Fibroblast of skin of right biceps (primary cell): ENCODE measurements at places on chromosomes 4 and X.
A peak's percentile ranks its signal among the peaks of the same experiment; 100 is the strongest.

DNA sequence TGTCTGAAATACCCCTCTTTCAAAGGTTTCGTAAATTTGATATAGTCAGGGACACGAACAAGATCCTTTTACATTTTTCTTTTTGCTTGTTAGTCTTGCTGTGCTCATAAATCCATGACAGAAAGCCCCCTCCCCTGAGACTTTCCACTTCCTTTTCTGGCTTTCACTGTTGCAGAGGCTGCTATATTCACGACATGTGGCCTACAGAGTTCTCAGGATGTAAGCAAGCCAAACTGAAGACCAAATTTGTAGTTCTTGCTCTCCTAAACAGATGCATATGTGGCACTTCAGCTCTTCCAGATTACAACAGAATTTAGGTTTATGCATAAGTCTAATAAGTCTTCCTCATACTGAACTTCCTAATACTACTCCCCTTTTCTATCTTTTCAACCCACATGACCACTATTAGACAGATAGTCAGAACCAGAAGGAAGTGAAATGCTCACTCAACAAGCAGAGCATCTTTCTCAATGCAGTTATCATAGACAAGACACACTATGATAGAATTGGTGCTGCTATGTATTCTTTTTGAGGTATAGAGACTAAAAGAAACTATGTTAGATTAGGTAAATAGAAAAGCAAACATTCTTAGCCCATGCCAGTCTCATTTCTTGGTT is 15.0 kb downstream of the BTK start:
- no peak for DNase-seq

DNA sequence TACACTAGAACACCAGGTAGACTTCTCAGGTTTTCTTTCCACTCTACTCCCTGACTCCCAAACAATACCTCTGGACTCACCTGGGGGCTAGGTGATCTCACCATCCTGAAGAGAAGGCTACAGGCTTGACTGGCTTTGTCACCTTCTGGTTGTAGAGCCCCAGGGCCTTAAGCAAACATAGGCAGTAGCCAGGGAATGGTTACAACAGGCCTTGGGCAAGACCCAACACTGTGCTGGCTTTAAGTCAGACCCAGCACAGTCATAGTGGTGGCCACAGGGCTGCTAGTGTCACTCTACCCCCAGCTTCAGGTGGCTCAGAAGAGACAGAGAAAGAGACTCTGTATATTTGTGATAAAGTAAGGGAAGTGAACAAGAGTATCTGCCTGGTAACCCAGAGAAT is 118.1 kb upstream of the EMCN start:
- no peak for DNase-seq

DNA sequence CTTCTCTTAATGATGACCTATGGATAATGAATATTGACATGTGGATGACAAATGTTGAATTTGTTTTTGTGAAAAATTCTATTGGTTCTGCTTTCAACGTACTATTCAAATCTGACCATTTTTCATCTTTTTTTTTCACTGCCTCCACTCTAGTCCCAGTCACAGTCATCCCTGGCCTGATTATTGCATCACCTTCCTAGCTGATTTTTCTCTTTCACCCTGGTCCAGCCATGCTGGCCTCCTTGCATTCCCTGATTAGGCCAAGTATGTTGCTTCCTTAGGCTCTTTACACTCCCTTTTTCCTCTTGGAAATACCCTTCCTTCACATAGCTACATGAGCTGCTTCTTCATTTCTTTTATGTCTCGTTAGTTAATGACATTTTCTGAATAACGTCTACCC is 58.1 kb upstream of the MAP9 start:
- no peak for DNase-seq

DNA sequence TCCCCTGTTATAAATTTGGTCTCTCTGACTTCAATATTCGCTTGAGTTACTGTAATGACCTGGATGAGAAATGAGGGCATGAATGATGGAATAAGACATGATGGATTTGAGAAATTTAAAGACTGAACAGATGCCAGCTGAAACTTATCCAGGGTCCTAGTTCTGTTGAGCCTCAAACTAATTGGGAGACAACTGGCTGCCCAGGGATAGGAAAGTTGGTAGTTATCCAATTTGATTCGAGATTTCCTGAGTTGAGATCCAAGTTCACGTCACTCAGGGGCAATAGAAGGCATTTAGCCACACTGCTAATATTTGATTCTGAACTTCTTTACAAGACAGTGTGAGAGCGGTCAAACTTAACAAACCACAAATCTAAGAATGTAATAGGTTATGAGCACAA is 159.0 kb upstream of the CXCL13 start:
- DNase-seq: no peak

- no peak for DNase-seq
Measured at GRCh38 chrX:107625739-107626138, 2.6 kb upstream of the PRPS1 start.

- peak; percentile 23 for DNase-seq
Measured at GRCh38 chrX:107715331-107716117, 60.1 kb downstream of the TSC22D3 start.

DNA sequence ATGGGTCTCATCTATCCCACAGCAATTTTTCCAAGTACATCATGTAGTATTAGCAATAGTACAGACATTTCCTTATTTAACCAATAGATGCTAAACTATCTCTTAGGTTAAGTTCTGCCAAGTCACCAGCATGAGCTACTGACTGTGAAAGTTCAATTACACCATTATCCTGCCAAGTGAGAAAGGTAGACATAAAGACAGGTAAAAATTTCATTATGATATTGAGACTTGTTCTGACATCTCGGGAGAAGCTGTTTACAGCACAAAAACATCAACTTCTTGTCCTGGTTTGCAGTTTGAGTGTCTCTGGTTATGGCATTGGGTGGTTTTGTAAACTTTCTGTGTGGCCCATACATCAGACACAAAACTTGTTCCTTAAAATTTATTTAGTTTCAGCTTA is 622.4 kb upstream of the PCDH10 start:
- DNase-seq: no peak

- peak; percentile 20 for DNase-seq
Measured at GRCh38 chrX:30822764-30823163, 66.3 kb downstream of the TAB3 start.

- no peak for DNase-seq
Measured at GRCh38 chr4:121801715-121802075, 572 bp downstream of the EXOSC9 start.

DNA sequence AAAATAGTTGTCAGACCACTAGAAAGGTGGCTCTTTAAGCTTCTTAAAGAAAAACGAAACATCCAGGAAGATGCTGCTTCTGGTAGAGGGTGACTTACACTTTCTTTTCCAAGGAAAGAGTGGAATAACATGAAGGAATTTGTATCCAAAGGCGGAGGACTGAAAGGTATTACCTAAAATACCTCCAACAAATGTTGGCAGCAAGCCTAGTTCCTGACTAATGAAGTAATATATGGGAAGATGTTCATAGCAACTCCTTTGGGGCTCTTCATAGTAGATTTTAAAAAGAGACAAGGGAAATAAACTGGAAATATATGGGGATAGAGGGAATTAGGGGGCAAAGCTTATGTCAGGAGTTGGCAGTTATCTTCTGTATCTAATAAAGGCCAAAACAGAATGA is 116.2 kb downstream of the AASDH start:
- peak; percentile 31 for DNase-seq

GRCh38 chr4:183344523-183345255 is 22.5 kb upstream of the CLDN24 start:
- DNase-seq: no peak

DNA sequence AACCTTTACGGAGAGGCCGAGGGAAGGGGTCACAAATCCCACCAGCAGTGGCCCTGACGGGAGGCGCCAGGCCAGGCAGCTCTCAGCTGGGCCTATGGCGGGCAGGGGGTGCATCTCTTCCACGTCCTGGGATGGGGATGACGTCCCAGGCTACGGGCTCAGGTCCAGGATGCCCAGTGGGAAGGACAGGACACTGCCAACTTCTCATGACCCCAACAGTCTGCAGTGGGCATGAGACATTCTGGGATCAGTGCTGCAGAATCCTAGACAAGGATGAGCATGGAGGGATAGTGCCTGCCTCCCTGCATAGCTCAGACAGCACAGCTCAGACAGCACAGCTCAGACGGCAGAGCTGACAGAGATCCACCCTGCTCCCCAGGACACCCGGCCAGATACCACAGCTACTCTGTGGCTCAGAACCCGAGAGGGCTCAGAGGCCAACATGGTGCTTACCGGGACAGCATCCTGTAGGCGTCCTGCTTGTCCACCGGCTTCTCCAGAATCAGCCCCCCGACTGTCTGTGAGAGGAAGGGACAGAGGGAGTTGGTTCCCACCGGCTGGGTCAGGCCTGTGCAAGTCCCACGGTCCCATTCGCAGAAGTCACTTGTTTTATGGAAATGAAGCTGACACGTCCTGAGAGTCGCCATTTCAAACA is 17.3 kb downstream of the ASMTL start:
- DNase-seq: no peak

DNA sequence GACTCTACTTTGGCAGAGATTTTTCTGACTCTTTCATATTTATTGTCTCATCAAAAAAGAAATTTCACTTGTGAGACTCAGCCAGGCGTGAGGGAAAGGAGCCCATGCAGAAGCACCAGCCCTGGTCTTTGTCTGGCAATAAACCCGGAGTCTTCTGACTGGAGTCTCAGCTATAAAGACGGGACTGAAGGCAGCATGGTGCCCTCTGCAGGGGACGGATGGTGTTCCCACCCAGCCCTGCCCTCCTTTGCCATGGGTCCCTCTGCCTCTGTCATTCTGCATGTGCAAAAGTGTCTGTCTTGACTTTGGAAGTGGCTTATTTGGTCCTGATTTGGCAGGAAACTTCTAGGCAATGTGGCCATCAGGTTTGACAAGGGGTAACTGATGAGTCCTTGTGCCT is 14.2 kb downstream of the ZNF185 start:
- no peak for DNase-seq

DNA sequence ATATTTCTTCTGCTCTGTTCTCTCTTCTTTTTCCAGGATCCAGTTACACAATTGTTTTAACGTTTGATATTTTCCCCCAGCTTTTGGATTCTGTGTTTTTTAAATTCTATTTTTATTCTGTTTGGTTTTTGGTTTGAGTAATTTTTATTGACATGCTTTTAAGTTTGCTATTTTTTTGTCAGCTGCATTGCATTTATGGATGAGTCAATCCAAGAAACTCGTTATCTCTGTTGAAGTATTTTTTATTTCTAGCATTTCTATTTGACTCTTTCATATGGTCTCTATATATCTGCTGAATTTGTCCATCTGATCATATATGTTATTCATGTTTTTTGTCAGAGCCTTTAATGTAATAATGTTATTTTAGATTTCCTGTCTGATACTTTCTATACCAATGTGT is 65.6 kb downstream of the DDIT4L start:
- DNase-seq: no peak

DNA sequence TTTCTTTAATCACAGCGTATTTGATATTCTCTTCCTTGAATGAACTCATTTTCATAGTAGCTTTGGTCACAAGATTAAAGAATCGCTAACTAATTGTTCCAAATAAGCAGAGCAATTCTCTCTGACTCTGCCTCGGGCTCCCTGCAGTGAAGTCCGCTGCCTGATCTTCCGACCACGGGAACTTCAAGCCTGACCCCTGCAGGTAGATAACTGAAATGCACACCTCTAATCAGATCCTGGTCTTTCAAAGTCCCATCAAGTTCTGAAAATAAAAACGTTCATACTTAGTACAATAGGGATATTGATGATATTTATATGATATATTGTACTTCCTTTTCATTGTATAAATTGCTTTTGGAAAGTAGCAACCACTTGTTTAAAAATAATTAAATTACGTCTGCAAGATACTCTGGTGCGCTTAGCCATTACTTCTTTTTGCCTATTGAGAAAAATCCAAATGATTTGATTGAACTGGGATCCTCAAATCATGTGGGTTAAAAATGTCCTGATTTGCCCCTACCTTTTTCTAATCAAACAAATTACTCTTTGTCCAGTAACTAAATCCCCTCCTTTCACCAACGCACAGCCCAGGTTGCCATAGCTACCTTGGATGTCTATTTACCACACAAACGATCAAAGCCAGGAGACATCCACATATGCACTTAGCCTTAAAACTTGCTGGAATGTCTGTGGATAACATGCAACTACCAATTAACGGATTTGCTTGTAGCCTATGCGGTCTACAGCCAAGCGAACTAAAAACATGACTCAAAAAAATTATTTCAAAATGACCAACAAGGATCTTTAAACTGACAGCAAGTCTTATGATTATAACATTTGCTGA is 4.2 kb downstream of the MID1 start:
- peak; percentile 68 for DNase-seq

DNA sequence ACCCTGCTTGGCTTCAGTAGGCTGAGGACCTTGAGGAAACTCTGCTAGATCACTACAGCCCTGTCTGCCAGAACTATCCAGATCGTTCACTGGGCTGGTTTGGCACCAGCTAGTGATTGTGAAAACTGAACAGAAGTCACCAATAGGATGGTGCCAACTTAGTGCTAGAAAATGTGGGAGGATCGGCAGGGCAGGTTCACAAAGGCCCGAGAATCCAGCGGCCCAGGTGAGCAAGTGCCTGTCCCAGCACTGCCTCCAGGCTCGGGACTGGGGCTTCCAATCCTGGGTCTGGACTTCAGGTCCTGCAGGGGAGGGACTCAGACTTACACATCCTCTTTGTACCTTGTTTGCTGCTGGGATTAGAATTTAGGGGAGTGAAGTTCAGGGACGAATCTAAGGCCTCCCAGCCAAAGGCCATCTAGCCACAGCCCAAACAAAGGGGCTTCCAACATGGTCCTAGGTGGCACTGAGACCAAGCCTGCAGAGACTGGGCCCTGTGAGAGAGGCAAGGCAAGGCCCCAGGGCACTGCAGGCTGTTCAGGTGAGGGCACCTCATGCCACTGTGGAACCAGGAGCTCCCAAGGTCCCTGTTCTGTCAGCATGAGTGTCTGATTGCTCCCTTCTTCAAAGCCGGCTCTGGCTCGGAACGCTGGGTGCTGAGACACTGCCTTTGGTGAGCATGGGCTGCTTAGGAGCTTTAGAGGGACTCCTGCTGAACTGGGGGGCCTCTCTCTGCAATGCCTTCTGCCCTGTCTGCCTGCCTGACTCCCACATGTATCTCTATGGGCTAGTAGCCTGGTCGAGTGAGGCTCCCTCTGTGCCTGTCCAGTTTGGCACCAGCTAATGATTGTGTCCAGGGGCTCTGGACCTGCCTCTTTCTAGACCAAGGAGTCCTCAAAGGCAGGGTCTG is 20.7 kb upstream of the ZNF185 start:
- no peak for DNase-seq

- no peak for DNase-seq
Measured at GRCh38 chr4:112651641-112652040, 14.7 kb downstream of the LARP7 start.

- no peak for DNase-seq
Measured at GRCh38 chr4:81946996-81947395, 426.8 kb downstream of the HNRNPD start.

GRCh38 chr4:32226204-32226603 is 1506.0 kb downstream of the PCDH7 start:
- DNase-seq: no peak

GRCh38 chrX:100405424-100405823 is 4.6 kb downstream of the PCDH19 start:
- no peak for DNase-seq

GRCh38 chr4:42088386-42088785 is 64.1 kb downstream of the BEND4 start:
- DNase-seq: no peak

DNA sequence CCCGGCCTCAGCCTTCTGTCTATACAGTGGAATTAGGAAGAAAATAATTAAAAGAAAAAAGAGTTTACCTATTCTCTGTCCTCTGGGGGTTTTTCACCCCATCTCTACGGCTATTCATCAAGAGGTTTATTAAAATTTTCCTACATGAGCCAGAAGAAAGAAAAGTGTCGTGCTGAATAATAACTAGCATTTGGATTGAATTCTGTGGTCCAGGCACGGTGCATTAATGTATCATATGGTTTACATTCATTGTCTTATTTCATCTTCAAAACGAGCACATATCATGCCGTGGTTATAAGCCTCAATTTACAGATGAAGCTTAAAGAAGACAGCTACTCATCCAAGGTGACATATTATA is 5.4 kb upstream of the NAA15 start:
- no peak for DNase-seq
